ENCODE measurements at places on chromosomes 6 and 20. TPM values are rescaled to one million over a fixed set of nuclear protein-coding genes. Genes with fewer than 3 reads are reported as not detected.

The TCP11 gene
- total RNA-seq, result not detected

The TPD52L1 gene
- 64.0 TPM for total RNA-seq

DNA sequence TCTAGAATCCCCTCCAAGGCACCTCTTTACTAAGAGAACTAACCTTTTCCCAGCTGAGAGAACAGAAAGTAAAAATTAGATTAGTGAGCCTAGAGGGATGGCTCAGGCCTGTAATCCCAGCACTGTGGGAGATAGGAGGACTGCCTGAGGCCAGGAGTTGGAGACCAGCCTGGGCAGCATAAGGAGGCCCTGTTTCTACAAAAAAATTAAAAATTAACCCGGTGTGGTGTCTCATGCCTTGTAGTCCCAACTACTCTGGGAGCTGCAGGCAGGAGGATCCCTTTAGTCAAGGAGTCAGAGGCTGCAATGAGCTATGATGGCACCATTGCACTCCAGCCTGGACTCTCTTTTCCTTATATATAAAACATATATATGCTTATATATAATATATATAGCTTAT is 5.5 kb upstream of the OOEP start:
- no peak for DNase-seq

DNA sequence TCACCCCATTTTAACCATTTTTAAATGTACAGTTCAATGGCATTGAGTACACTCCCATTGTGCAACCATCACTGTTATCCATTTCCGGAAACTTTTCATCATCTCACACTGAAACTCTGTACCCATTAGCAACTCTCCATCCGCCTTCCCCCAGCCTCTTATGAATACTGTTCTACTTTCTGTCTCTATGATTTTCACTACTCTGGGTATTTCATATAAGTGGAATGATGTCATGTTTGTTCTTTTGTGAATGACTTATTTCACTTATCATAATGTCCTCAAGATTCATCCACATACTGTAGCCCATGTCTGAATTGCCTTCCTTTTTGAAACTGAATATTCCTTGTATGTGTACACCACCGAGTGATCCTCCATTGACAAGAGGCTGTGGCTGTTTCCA is 92.9 kb upstream of the TOX2 start:
- DNase-seq, result no peak

- DNase-seq, result peak; percentile 42
These were observed 275.8 kb upstream of the PRDM1 start for GRCh38 chr6:105810105-105810921.

GRCh38 chr6:40718401-40718800 is 131.2 kb upstream of the LRFN2 start:
- no peak for DNase-seq

- DNase-seq, result peak; percentile 61
These were observed 11.7 kb downstream of the SFT2D1 start for GRCh38 chr6:166330612-166331011.

- DNase-seq, result no peak
These were observed 193.5 kb downstream of the HIVEP2 start for GRCh38 chr6:142751452-142751851.

DNA sequence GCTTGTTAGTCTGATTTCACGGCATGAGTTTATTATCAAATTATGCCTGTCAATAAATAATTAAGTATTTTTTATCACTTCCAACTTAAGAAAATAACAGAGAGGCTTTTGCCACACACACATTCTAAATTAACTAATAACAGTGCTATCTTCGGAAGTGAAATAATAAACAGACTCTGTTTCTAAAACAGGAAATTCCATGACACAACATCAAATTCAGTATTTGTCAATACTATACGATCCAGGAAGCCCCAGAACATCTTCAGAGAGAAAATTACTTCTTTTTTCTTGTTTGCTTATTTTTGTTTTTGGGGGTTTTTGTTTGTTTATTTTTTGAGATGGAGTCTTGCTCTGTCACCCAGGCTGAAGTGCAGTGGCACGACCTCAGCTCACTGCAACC is 150.7 kb upstream of the PRDM1 start:
- DNase-seq, result no peak

All from heart left ventricle (tissue), 16 donors.